RWPE1 (cell line): ENCODE measurements at places on chromosomes 3 and 15.
A peak's percentile ranks its signal among the peaks of the same experiment; 100 is the strongest.

GRCh38 chr3:48413611-48414010 is 16.3 kb downstream of the PLXNB1 start:
- DNase-seq: no peak

DNA sequence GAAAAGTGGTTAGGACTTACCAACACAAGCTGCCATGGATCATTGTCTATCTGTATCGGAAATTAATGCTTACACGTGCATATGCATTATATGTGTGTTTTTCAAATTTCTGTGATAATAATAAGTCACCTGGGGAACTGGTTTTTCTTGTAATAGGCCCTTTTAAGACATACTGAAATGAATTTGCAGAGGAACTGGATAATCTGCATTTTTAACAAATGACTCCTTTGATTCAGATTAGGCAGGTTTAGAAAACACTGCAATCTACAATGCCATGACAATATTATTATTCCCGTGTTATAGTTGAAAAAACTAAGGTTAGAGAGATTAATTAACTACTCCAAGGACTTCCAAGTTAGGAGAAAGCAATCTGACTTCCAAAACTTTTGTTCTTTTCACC is 23.4 kb downstream of the STRIT1 start:
- DNase-seq: peak; percentile 26

GRCh38 chr15:39465843-39466749 is 114.8 kb upstream of the THBS1 start:
- DNase-seq: no peak

GRCh38 chr15:56719021-56719612 is 14.2 kb downstream of the ZNF280D start:
- DNase-seq: no peak

DNA sequence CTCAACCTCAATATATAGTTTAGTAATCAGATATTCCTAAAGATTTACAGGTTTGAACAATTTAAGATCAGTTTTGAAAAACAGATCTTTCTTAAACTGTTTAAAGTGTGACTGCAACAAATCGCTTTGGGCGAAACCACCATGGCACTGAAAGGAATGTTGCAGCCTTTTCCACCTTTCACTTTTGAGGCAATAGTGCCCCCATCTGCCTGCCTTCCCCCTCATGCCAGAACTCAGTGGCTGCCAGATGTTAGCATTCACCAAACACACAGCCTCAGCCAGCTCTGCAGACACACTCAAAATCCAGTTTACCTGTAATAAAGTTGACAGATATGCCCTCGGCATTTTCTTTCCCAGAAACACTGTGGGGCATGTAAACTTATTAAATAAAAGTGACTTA is 3.3 kb downstream of the LYSMD4 start:
- DNase-seq: peak; percentile 25

DNA sequence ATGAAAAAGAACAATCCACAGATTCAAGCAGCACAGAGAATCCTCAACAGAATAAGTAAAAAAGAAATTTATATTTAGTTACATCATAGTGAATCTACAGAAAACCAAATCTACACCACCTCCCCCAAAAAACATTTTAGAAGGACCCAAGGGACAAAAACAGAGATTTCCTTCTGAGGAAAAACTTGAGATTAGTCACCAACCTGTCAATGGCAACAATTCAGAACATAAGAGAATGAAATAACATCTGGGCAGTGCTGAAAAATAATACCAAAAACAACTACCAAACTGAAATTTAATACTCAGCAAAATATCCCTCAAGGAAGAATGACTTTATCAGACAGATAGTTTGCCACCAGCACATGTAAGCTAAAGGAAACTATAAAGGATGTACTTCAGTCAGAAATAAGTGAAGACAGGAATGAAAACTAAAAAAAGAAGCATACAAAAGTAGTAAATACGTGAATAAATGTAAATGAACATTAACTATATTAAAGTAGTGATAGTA is 260.7 kb downstream of the ULK4 start:
- DNase-seq: no peak

GRCh38 chr3:30502051-30502741 is 104.2 kb upstream of the TGFBR2 start:
- DNase-seq: no peak

DNA sequence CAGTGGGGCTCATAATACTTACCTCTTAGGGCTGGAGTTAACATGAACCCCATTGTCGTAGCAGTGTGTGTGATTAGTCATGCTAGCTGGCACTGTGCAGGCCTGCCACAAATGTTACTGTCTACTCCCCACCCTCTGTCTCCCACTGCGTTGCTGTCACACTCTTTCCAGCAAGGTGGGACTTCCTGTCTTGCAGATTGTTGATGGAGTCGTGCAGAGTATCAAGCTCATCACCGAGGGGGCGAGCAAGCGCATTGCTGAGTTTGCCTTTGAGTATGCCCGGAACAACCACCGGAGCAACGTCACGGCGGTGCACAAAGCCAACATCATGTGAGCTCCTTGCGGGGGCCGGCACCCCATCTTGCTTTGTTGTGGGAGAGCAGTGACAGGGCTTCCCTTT is 12.9 kb downstream of the IDH3A start:
- DNase-seq: no peak

DNA sequence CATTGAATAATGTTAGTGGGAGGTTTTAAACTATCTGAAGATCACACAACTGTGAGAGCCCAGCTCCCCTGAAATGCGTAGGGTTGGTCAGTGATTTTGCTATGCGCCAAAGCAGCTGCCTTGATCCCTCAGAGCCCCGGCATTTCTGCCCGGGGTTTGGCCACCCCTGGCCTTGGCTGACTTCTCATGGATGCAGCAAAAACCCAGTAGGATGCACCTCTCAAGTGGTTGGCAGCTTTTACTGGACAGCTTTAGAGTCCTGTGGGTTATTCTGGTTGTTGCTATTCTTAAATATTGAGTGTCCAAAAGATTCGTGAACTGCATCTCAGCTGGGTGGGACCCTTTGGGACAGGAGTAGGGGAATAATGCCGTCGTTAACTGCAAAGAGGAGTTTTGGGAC is 291.7 kb upstream of the CTDSPL start:
- DNase-seq: no peak

DNA sequence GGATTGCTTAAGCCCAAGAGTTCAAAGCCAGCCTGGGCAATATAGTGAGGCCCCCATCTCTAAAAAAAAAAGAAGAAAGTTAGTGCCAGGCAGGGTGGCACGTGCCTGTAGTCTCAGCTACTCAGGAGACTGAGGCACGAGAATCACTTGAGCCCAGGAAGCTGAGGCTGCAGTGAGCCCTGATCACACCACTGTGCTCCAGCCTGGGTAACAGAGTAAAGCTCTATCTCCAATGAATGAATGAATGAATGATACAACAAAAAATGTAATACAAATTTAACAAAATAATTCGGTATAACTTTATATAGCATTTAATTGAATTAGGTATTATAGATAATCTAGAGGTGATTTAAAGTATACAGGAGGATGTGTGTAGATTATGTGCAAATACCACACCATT is 29.7 kb downstream of the DENND4A start:
- DNase-seq: no peak

- no peak for DNase-seq
Observed at GRCh38 chr3:134879990-134880389, 84.9 kb downstream of the EPHB1 start.

DNA sequence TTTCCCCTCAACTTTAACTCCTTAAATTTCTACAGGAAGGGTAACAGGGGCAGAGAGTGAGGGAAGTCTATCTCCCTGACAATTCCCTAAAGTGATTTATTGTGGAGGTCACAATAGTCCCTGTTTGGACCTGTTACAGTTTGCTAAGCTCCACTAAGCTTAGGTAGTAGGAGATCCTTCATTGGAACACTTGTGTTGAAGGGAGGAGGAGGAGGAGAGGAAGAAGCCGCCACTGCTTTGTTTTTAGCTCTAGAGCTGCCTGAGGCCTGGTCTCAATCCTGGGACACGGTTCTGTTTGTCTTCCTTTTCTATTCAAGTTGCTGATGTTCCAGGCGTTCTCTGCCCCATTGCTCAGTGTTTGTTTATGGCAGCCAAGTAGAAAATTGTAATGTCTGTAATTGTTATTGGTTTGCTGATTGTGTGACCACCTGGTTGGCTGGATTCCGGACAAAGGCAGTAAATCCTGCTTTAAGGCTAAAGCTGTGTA is 48.4 kb downstream of the HES1 start:
- DNase-seq: no peak

DNA sequence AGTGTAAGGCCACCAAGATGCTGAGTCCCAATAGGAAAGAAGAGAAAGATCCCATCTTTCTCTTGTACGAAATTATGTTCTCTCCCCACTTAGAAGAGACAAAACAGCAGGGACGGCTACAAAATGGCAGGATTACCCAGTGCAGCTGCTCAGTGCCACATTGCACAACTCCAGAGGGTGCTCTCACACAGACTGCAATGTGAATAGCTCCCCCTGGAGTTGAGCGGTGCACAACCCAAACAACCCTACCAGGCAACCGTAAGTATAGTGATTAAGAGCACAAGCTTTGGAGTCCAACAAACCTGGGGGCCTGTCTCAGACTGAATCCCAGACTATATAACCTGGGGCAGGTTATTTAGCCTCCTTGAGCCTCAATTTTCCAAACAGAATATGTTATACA is 3.1 kb upstream of the BHLHE40 start:
- DNase-seq: no peak

GRCh38 chr15:31925541-31925940 is 104.8 kb upstream of the CHRNA7 start:
- no peak for DNase-seq

GRCh38 chr3:182809531-182809930 is 16.2 kb downstream of the ATP11B start:
- no peak for DNase-seq
